Dorsolateral prefrontal cortex (tissue), 122 donors: ENCODE measurements at places on chromosomes 2 and 18.

DNA sequence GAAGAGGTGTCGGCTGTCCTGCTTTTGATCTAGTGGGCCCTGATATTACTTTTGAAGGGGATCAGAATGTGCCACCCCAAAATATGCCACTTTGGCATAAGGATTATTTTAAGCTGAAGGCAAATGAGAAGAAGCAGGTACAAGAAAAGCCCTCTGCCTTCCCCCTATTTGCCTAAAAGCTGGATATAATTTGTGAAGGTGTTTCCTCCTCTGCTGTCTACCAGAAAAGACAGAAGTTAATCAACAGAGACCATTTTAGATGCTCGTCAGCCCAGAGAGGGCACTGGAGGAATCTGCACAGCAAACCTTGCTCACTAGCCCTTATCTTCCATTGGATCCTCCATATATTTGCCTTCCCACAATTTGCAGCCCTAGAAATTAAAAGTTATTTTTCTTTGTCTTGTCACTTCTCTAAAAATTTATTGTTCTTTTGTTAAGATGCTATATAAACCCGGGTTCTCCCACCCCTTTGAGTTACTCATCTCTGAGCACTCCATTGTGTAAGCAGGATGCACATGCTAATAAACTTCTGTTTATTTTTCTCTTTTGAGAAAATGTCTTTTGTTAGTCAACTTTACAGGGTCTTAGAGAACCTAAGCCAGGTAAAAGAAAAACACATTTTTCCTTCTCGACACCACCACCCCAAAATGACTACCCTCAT, 163.2 kb upstream of the SLC1A4 start:
- DNase-seq, result no peak

- DNase-seq, result no peak
Observed at GRCh38 chr2:240327566-240327965, 107.9 kb upstream of the GPC1 start.

DNA sequence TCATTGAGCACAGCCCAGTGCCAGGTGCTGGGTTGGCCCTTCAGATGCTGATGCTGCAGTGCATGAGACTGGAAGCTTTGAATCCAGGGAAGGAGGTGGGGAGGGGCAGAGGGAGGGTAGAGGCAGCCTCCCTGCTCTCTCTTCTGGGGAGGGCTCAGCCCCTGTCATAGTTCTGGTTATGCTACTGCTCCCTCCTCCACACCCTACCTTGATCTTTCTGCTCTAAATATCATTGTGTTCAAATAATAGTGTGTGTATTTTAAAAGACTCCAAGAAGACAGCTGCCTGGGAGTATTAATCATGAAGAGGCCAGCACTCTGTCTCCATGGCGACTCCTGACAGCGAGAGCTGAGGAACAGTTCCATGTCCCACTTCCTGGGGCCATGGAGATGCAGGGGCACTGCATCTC, 3.8 kb upstream of the EGR4 start:
- no peak for DNase-seq

DNA sequence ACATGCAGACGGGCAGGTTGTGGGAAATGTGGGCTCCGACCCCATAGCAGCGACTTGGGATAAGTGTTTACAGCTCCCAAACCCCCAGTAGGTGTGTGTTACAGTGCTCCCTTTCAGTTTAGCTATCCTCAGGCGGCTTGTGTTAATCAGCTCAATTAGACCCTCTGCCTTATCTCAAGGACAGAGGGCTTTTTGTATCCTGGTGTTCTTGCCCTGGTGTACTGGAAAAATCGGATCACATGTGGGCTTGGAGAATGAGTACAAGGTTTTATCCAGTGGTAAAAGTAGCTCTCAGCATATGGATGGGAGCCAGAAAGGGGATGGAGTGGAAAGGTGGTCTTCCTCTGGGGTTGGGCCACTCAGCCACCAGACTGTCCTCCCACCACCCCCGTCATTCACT, 264.7 kb upstream of the SYT4 start:
- DNase-seq, result no peak

DNA sequence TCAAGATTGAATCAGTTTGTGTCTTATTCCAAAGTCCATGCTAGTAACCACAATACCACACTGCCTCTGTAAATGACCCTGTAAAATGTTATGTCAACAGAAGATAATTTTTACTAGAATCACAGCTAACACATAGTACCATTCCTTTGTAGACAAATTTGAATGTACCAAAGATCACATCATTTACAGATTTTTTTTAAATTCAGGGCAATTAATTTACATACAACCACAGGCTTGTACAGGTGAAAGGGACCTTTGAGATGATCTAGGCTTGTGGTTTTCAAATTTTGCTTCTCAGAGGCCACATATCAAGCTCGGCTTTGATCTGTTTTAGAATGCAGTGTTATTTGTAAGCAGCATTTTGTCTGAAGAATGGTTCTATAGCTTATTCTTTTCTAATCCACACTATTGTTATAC, 63.8 kb upstream of the PPM1B start:
- DNase-seq, result no peak

DNA sequence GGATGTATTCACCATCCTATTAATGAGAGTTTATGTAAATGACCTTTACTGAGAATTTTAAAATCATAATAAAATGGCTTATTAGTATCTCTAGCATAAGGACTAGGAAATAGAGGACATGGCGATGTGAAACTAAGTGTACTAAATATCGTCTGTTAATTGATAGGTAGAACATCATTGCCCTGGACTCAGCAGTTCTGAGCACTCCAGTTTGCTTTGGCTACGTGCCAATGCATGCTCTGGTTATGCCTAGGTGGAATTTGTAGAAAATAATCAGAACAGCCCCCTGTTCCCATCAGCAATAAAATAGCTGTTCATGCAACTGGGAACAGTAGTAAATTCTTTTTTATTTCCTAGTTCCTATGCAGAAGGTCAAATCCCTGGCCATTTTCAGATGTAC, 247.8 kb downstream of the DOK6 start:
- no peak for DNase-seq

DNA sequence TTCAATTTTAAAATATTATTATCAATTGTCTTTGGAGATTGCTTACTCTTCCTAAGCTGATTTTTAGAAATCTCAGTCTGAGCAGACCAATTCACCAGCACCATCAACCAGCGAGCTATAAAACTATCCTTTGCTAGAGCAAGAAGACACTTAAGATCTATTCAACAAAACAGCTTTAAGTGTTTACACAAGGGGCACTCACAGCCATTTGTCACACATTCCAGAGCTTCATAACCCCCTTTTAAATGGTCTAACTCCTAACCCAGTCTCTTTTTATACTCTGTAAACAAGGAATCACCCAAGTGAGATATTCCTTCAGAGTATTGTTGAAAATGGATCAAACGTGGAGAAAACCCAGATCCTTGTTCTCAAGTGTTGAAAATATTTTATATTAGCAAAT, 1294.1 kb upstream of the CHAC2 start:
- DNase-seq, result no peak

DNA sequence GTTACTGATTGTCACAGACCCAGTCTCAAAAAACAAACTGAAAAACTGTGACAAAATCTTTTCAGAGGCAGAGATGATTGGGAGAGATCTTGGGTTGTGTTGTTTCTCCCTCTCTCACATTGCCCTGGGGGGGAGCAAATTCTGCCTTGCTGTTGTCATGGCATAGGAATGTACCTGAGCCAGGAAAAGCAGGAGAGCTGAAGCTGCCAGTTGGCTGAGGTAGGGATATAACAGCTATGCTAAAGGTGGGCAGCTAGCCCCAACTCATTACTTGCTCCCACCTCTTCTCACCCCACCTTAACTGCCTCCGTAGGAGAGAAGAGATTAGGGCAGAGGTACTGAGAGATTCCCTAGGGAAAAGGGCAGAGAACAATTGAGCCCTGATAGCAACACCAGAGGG, 299.3 kb downstream of the OSR1 start:
- no peak for DNase-seq

GRCh38 chr2:32623311-32623706, 4.5 kb upstream of the TTC27 start:
- DNase-seq, result no peak

DNA sequence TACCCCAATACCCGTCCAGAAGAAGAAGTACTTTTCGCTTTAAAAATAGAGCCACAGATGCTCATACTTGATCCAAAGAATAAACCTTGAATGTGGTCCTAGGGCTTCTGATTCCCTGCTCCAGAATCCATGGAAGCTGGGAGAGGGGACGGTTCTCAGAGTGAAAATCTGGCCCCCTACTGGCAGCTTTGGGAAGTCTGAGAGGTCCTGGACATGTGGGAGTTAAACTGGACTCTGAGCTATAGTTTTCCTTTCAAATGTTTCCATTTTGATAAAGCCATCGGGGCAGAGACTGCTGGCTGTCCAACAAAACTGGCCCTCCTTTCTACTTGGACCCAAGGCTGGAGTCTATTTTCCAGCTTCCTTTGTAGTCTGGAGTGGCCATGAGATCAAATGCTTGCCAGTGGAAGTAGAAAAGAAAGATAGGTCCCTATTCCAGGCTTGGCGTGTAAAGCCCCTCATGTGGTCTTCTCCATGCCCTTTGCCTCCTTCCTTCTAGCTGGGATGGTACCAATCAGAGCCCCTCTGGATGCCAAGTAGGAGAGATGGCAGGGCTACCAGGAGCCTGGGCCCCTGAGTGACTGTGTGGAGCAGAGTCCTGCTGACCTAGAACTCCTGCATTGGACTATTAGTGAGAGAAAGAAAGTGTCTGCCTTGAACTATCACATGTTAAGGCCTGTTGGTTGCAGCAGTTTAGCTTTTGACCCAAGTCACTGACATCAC, 37.7 kb upstream of the TBC1D8 start:
- DNase-seq, result no peak

DNA sequence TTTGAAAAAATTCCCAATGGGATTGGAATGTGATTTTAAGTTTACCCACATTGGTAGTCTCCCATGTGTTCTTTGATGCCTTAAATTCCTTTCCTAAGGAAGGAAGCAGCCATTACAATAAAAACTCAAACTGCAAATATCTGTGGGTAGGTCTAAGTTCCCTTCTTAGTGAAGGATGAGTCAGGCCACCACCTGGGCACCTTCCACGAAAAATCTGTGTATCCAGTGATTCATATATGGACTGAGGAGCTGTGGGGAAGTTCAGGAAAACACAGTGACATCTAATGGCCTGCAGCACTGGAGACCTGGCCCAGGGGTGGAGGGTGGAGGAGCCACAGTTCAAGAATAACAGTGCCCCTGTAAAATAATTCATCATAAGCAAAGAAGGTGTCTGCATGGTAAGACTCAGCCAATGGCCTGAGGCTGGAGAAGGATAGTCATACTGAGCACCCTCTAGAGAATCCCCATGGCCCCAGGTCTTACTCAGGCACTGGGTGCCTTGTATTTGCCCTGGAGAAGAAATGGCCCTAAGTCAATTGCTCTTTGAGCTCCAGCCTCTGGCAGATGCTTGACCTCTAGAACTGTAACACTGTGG, 248.6 kb downstream of the SP3 start:
- DNase-seq, result no peak

- no peak for DNase-seq
Observed at GRCh38 chr2:210456571-210456970, 20.0 kb downstream of the LANCL1 start.

DNA sequence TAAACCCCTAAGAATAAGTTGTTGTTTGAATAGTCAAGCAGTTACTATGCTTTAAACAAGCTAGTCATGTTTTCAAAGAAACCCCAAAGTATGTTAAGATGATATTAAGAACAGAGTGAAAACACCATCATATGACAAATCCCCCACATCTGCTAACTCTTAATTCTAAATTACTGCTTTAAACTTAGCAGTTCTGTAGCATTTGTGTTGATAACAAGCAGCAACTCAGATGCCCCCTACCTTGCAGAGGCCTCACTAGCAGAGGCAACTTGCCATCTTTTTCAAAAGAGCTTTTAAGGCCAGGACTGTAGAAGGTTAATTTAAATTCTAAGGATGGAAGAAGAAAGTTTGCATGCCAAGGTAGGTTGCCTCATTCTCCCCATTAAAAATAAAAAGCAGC, 376.2 kb downstream of the SETBP1 start:
- DNase-seq, result no peak

- DNase-seq, result no peak
Observed at GRCh38 chr2:64391940-64392339, 62.0 kb upstream of the LGALSL start.

GRCh38 chr2:96956211-96956610, 30.2 kb downstream of the FAM178B start:
- no peak for DNase-seq

- DNase-seq, result no peak
Observed at GRCh38 chr18:46939998-46940571, 22.7 kb downstream of the KATNAL2 start.

DNA sequence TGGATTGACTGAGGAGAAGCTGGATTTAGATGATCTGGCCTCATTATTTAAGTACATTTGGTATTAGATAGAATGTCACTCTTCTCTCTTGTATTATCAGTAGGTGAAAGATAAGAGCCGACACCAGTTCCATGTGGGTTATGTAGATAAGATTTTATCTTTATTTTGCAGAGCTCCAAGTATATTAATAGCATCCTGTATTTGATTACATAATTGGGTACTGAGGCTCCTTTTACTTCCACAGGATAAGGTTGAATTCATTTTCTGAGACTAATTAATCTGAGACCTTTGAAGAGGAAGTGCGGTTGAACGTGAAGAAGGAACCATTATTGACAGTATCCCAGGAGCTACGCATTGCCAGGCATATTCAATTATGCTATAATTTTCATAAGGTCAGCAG, 32.8 kb upstream of the CD226 start:
- no peak for DNase-seq

DNA sequence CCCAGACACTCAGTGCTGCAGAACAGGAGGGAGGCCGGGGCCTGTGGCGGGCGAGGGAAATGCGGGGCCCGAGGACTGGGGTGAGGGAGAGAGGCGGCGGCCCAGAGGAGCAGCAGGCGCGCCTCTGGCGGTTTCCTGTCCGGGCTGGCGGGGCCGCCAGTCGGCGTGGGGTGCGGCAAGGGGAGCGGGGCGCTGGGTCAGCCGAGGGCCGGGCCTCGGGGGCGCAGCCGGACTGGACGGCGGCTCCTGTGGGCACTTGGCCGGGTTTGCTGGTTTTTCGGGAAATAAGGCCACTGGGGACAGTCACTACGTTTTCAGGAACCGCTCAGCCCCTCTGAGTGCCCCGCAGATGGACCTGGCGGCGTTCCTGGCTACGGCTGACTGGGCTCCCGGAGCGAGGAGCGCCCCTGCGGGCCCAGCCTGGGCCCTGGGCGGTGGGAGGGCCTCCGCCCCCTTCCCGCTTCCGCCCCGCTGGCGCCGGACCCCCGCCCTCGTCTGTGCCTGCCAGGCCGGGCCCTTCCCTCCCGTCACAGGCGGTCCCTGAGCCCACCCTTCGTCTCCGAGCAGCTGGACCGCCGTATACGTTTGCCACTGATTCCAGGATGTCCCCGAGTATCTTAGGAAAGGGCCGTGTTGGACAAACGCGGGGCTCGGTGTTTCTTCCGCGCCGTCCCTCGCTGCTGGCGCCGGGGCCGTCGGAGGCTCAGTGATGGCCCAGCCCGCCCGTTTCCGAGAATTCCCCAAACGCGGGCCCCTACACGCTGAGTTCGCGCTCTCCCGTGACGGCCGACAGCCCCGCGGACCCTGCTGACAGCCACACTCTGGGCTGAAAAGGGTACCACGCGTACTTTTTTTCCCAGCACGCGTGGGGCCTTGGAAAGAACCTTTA, 84.6 kb downstream of the FAM210A start:
- no peak for DNase-seq

DNA sequence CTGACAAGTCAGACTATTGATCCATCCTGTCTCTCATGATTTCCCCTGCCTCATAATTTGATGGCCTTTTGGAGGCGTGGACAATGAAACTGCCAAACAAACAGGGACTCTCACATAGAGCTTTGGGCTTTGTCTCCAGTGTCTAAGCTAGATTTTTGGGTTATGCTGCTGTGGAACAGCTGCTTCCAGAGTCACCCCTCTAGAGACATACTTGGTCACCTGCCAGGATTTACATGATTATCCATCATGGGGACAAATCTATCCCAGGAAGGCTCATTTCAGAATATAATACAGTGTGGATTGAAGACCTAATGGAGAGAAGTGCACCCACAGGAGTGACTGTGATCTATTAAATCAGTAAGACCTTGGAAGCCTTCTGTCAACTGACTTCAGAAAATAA, 159.6 kb downstream of the SLC8A1 start:
- DNase-seq, result no peak
